GM04503 (cell line): ENCODE measurements at places on chromosomes 7 and 10.
A peak's percentile ranks its signal among the peaks of the same experiment; 100 is the strongest.

GRCh38 chr10:11180228-11180627 is 162.6 kb downstream of the CELF2 start:
- no peak for DNase-seq

GRCh38 chr7:65338346-65338745 is 35.3 kb upstream of the ZNF92 start:
- DNase-seq = no peak

DNA sequence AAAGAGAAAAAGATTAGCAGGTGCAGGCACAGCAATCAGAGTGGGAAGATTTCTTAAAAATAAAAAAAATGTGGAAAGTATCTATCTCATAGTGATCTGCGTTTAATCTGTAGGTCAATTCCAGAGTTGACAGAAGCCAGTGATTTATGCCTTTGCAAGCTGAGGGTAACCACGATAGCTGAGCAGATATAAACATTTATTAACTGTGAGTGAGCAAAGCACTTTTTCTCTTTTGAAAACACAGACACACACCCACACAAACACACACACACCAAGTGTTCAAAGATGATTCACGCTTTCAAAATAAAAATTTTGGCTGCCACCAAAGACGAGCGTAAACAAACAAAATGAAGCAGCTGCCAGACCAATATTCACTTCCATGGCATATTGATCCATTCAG is 243.2 kb upstream of the SLC26A5 start:
- no peak for DNase-seq

GRCh38 chr10:62048919-62049623 is 147.6 kb downstream of the ARID5B start:
- peak; percentile 96 for DNase-seq

DNA sequence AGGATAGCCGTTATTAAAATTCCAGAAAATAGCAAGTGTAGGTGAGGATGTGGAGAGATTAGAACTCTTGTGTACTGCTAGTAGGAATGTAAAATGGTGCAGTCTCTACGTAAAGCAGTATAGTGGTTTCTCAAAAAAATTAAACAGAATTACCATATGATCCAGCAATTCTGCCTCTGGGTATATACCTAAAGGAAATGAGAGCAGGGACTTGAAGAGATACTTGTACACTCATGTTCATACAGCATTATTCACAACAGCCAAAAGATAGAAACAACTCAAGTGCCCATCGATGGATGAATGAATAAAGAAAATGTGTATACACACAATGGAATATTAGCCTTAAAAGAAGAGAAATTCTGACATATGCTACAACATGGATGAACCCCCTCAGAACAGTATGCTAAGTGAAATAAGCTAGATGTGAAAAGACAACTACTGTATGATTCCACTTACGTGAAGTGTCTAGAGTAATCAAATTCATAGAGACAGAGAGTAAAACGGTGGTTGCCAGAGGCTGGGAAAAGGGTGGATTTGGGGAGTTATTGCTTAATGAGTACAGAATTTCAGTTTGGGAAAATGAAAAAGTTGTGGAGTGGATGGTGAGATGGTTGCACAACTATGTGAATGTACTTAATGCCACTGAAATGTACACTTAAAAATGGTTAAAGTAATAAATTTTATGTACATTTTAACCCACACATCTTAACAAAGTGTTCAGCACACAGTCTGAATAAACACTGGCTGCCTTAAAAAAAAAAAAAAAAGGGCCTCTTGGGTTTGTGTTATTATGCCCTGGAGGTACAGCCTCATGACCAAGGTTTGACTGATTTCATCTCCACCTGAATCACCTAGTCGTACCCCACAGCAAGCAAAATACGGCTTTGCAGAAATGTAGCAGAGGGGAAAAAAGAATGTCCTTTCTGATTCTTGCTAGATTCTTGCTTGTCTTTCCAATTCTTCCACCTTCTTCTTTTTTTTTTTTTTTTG is 26.2 kb downstream of the BUB3 start:
- no peak for DNase-seq

DNA sequence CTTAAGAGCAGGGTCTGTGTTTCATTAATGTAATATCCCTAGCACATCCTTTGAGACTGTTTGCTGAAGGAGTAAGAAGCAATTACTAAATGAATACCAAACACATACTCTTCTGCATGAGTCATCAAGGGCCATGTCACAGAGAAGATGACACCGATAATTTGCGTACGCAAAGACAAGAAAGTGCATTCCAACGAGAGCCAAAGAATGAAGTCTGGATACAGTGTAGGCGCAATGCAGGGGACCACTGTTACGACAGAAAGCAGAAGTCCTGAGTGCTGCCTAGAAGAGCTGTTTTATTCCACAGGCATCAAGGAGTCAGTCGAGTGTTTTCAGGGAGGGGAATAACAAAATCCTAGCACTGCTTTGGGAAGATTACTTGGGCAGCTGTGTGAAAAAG is 62.7 kb downstream of the VPS41 start:
- DNase-seq = peak; percentile 64

- DNase-seq = no peak
These were observed 35.0 kb upstream of the IL15RA start for GRCh38 chr10:6012121-6012905.

DNA sequence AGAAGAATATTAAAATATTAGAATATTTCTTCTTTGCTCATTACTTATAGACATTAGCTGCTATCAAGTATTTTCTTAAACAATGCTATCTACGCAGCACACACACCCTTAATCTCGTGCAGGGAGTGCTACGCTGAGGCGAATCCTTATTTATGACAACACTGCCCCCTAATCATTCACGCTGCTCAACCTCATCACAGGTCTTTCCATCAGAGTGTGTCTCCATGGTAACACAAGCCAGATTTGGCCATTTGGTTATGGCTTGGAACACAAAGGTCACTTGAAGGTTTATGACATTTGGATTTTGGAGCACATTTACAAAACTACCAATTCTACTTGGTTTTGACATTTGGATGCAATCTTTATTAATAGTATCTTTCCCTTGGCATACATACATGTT is 45.4 kb upstream of the MYO3A start:
- no peak for DNase-seq

- DNase-seq = no peak
These were observed 19.5 kb downstream of the MTPN start for GRCh38 chr7:135957627-135958026.

GRCh38 chr7:116339564-116339963 is 129.2 kb downstream of the TES start:
- DNase-seq = no peak

GRCh38 chr10:124647421-124648130 is 96.6 kb downstream of the FAM53B start:
- DNase-seq = no peak
